ENCODE measurements at places on chromosomes 6 and 20. TPM values are rescaled to one million over a fixed set of nuclear protein-coding genes. Genes with fewer than 3 reads are reported as not detected.

Gene POPDC3
- 31.2 TPM for total RNA-seq

Gene CCM2L
- total RNA-seq: 0.62 TPM

Gene RNF182
- total RNA-seq: 3.8 TPM

Gene SCGN
- 0.23 TPM for total RNA-seq
